ENCODE measurements at places on chromosomes 5 and 9. TPM values are rescaled to one million over a fixed set of nuclear protein-coding genes. Genes with fewer than 3 reads are reported as not detected.
A peak's percentile ranks its signal among the peaks of the same experiment; 100 is the strongest.

Gene JMY
- total RNA-seq, result 16.1 TPM

Gene HK3
- 0.60 TPM for total RNA-seq

Gene PCDHB13
- total RNA-seq, result 7.8 TPM

Gene IL7R
- 0.25 TPM for total RNA-seq

Gene FRMD3
- total RNA-seq, result 0.40 TPM

DNA sequence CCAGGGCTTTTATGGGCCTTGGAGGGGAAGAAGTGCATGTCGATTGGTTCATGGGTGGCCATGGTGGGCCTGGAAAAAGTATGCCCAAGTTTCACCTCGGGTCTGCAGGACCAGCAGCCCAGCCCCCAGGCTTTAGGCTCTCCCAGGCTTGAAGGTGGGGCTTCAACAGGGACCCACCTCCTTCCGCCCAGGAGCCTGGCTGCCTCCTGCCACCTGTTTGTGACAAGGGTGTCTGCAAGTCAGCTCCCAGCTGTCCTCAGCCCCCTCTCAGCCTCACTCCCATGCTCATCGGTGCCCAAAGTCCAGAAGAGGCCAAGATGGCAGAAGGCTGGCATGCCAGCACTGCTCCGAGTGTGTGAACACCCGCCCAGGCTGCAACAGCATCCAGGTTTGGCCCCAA, 1063.2 kb upstream of the ACO1 start:
- H3K27me3 ChIP-seq, result peaks cover 3% of the 10 kb centered on the region
- no peak for DNase-seq
- H3K4me3 ChIP-seq, result no peak overlapping the region
- no peaks in the 10 kb centered on the region for H3K36me3 ChIP-seq
- no peaks in the 10 kb centered on the region for H3K4me1 ChIP-seq

DNA sequence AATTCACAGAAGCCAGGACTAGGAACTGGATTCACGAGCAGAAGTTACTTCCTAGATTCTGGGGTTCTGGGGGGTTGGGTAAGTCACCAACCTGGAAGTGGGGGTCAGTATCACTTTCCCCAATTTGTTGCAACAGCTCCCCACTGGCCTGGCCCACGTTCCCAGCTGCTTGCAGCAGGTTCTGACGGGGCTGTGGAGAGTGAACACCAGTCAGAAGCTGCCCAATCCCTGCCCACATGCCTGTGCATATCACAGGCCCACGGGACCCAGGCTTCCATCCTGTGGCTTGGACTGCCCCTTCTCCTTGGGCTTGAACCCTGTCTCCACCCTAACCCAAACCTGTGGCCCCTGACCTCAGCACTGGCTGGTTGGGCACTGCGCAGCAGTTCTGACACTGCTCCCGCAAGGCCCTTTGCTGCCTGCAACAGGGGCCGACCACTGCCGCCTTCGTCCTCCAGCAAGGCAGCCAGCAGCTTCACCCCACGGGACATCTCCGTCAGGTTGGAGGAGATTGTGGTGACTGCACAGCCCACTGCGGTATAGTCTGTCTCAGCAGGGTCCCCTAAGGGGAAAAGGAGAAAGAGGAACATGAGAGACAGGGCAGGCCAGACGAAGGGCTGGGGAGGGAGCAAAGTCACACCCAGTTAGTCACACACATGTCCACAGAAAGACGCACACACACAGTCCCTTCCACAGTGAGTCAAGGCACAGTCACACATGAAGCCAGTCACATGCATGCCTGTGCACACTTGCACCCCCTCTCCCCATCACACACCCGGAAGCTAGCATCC, 13.1 kb downstream of the TLN1 start:
- H3K4me1 ChIP-seq, result no peaks in the 10 kb centered on the region
- H3K27ac ChIP-seq, result no peak overlapping the region
- no peak overlapping the region for H3K4me3 ChIP-seq
- peaks cover 60% of the 10 kb centered on the region for H3K36me3 ChIP-seq
- DNase-seq, result no peak

DNA sequence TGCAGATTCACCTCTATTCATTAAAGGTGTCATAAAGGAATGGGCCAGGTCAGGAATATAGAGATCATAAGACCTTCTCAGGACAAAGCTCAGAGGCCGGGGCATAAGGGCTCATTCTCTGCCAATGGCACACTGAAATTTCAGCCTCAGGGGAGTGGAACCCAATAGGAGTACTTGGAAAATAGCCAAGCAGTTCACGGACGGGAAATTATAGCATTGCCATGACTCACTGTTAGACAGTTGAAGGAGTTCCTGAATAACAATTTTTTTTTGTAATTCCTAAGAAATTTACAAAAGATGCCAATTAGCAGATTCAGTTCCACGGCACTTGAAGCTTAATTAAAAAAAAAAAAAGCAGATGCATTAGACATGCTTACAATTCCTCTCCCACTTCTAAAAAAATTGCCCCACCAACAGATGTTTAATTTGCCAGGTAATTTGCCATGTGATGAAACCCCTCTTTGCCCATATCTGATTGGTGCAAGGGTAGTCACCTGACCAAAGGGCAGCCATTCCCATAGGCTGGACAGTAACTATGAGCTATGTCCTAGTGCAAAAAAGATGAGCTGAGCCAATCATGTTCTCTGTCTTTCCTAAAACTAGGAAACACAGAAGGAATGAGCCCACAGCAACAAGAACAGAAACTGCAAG, 58.6 kb downstream of the PTCD2 start:
- H3K27me3 ChIP-seq, result no peaks in the 10 kb centered on the region
- H3K36me3 ChIP-seq, result no peaks in the 10 kb centered on the region
- H3K4me1 ChIP-seq, result peaks cover 27% of the 10 kb centered on the region
- no peak for DNase-seq

DNA sequence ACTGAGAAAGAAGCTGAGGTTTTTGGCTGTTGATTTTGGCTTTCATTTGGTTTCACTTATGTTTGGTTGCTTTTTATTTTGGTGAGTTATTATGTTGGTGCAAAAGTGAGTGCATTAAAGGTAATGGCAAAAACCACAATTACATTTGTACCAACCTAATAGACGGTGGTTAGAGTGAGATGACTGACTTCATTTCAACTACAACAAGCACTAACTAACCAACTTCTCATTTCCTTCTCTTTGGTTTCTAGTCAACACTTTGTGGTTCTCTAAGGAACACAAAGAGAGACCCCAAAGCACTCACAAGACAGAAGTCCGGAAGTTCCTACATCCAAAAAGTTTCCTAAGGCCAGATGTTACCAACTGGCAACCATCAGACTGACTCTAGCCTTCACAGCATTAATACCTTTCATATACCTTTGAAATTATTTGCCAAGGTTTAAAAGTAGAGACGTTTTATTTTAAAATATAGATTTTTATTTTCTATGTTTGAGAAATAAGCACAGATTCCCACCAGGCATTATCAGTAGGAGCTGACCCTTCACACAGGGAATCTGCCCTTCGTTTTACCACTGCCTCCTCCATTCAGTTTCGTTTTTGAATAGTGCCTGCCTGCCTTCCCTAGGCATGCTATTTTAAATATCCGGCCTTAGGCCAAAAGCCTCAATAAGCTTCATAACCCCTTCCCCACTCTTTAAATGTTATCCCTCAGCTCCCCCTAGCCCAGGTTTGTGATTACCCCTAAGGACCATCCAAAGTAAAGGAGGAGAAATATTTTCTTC, 301.1 kb upstream of the PTGER4 start:
- no peak overlapping the region for H3K27ac ChIP-seq
- H3K27me3 ChIP-seq, result no peaks in the 10 kb centered on the region
- peaks cover 4% of the 10 kb centered on the region for H3K4me1 ChIP-seq
- H3K36me3 ChIP-seq, result no peaks in the 10 kb centered on the region

- H3K27ac ChIP-seq, result no peak overlapping the region
- H3K36me3 ChIP-seq, result no peaks in the 10 kb centered on the region
- no peak overlapping the region for H3K4me3 ChIP-seq
Observed at GRCh38 chr5:125323613-125324012, 577.2 kb upstream of the ZNF608 start.

- no peak overlapping the region for H3K4me3 ChIP-seq
- peaks cover 2% of the 10 kb centered on the region for H3K36me3 ChIP-seq
- H3K27ac ChIP-seq, result no peak overlapping the region
- DNase-seq, result no peak
Observed at GRCh38 chr5:67636850-67637524, 440.4 kb upstream of the CD180 start.

DNA sequence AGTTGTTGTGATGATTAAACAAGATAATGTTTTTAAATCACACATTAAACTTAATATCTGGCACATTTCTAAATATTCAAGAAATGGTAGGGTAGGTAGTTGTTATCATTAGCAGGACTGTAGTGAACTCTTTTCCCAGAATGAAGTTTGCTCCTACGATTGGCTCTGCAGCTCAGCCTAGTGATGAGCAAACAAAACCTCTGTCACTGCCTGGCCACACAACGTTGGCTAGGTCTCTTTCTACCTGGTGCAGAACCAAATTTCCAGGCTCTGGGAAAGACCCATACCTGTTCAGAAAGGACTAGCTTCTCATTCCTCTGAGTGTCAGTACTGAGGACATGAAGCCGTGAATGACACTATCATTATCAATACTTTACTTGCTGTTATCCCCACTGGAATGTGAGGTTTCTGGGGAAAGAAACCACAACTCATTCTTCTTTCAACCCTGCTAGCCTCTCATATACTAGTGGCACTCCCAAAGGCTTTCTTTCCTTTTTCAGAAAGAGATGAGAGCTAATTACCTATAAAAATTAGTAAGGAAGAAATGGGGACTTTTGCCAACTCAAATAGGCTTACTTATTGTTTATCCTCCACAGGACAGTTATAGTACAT, 219.3 kb upstream of the TRIM32 start:
- DNase-seq, result no peak
- no peak overlapping the region for H3K27ac ChIP-seq
- H3K36me3 ChIP-seq, result no peaks in the 10 kb centered on the region
- peaks cover 47% of the 10 kb centered on the region for H3K4me1 ChIP-seq

DNA sequence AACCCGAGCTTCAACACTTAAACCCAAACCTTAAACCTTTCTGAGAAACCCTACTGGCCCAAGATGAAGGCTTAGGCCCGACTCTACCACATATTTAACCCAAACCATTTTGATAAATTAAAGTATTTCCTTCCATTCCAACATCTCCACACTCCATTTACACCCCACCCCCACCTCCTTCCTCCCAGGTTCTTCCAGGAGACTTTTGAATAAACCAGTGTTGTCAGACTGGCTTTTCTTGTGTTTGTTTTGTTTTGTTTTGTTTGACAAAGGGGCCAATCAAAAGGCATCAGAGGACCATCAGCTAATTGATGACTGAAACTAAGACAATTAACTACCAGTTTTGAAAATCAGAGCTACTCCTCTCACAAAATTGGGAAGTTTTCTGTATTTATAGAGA, 4.6 kb upstream of the ZNF608 start:
- no peaks in the 10 kb centered on the region for H3K36me3 ChIP-seq
- H3K27me3 ChIP-seq, result no peaks in the 10 kb centered on the region
- DNase-seq, result no peak

DNA sequence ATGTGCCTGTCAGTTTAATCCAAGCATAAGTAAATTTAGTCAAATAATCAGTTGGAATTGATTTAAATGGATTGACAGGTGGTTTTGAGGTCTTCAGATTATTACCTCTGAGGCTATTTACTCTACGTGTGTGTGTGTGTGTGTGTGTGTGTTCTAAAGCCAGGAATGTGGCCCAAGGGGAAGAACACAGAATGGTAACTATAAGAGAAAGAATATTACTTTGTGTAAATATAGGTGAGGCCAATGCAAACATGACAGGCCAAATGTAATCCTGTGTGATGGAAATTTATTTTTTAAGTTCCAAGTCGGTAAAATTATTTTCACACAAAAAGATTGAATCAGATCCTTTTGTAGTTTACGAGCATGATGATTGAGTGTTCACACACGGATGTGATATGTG, 390.0 kb downstream of the PLK2 start:
- DNase-seq, result no peak
- H3K27me3 ChIP-seq, result no peaks in the 10 kb centered on the region
- H3K4me1 ChIP-seq, result peaks cover 48% of the 10 kb centered on the region
- H3K36me3 ChIP-seq, result no peaks in the 10 kb centered on the region

DNA sequence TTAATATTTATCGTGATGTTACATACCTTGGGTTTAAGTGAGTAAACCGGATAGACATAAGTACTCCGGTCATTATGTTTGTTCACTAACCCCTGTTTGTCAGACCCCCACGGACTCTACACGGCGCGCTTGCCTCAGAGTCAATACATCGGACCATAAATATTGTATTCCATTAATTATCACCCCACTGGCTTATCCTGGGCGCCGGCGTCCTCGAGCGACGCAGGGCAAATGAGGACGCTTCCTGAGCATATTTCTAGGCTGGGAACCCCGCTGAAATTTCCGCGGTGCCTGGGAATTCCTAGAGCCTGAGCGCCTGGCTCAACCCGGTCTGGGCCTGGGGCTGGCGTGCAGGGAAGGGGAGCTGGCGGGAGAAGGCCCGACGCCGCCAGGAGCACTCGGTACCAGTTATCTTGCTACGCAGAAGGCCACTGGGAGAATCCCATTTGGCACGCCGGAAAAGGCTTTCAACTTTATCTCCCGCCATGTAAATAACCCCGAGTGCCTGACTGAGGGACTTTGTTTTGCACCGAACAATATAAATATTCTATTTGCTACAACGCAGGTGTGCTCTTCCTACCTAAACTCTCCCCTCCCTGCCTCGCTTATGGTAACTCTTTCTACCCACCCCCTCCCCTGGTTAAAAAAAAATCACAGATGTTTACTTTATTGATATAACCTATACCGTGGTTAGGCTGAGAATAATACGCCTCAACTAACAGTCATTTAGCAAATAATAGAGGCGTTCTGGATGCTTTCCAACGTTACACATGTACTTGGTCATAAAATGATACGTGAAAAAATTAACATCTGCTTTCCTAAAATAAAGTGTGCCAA, 19.4 kb downstream of the NR2F1 start:
- H3K4me1 ChIP-seq, result peaks cover 15% of the 10 kb centered on the region
- DNase-seq, result no peak
- no peak overlapping the region for H3K27ac ChIP-seq
- peak overlapping the region; percentile 39 for H3K4me3 ChIP-seq

DNA sequence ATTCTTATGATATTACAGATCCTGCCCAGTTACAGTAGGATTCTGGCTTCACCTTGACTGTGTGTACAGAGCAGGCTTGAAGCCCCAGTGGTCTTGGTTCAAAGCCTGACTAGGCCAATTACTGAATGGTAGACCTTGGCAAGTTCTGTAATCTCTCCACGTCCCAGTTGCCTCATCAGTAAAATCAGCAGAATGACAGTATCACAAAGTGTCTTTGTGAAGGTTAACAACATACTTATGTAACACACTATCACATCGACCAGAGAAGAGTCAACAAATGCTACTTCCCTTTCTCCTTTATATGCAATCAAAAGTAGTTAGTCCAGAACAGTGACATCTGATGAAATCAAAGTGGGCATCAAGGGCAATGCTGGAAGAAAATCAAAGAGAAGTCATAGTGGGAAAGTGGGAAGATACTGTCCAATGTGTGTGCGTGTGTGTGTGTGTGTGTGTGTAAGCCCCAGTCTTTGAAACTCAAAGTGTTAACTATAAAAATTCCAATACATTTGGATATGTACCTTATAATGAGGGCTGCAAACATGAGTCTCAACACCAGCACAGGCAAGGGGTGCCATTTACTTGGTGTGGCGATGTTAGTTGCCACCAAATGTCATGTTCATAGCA, 93.5 kb upstream of the EGFLAM start:
- H3K36me3 ChIP-seq, result no peaks in the 10 kb centered on the region
- H3K4me3 ChIP-seq, result no peak overlapping the region
- no peak overlapping the region for H3K27ac ChIP-seq
- peaks cover 5% of the 10 kb centered on the region for H3K4me1 ChIP-seq
- peaks cover 38% of the 10 kb centered on the region for H3K27me3 ChIP-seq

All from mesothelial cell of epicardium (in vitro differentiated cells).